Gastroesophageal sphincter (tissue), 4 donors: ENCODE measurements at places on chromosomes 12 and 14.
A peak's percentile ranks its signal among the peaks of the same experiment; 100 is the strongest.

DNA sequence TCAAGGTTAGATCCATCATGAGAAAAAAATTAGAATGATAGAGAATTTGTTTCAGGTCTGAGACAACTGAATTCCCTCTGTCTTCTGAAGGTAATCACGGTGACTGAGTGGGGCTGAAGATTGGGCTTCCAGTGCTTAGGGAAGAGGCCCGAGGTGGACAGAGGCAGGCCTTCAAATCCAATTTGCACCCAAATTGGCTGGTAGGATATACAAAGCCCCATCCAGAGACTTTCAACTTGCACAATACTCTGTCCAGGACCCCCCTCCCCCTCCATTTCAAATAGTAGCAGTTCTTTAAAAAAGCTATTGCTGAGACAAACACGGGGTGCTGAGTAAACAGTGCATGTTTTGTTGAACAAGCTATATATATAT is 3.6 kb upstream of the FOXG1 start:
- no peak for ATAC-seq

- ATAC-seq, result no peak
Measured at GRCh38 chr14:38329246-38329645, 73.4 kb upstream of the CLEC14A start.

DNA sequence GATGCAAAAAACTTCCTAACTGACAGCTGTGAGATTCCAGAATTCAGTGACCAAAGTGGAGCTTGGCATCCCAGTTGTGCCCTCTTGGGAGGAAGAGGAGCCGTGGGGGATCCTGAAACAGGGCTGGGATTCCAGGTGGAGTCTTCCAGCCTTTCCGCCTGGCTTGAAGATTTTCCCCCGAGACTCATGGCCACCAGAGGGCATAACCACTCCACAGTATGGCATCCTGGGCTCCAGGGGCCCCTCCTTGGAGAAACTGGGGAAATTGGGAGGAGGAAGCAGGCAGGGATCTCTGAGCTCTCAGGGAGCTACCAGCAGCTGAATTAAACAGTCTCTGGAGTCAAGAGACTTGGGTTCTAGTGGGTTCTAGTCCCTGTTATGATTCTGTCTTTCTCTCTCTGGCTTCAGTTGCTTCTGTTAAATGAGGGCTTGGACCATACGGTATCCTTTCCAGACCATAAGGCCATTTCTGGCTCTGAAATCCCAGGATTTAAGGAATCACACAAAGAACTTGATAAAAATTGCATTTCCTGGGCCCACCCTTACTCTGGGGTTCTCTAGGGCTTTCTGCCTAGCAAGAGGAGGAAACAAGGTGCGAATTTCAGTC is 2.6 kb upstream of the TAMALIN start:
- peak; percentile 23 for ATAC-seq

GRCh38 chr12:114668151-114668885 is 15.7 kb downstream of the TBX3 start:
- peak; percentile 81 for ATAC-seq

DNA sequence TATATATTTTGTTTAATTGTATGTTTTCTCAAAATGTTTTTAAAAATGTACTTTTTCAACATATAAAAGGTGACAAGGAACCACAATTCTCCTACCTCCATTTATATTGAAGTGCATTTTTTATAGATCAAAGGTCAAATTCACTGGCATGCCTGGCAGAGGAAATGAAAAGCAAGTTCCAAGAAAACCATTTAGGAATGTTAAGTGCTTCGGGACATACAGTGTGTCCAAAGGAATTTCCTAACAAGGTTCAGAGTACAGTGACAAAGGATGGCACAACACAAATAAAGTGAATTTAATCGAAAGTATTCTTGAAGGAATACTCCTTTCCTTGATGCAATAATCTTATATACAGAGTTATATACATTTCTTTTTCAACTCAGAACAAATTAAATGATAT is 242.3 kb downstream of the CCER1 start:
- no peak for ATAC-seq
